CD4-positive, alpha-beta T cell treated with Interferon alpha-2 for 1 hour (primary cell): ENCODE measurements at places on chromosomes 13 and 19.

GRCh38 chr19:40356681-40357595 lies 8.4 kb downstream of the PLD3 start:
- DNase-seq: no peak

DNA sequence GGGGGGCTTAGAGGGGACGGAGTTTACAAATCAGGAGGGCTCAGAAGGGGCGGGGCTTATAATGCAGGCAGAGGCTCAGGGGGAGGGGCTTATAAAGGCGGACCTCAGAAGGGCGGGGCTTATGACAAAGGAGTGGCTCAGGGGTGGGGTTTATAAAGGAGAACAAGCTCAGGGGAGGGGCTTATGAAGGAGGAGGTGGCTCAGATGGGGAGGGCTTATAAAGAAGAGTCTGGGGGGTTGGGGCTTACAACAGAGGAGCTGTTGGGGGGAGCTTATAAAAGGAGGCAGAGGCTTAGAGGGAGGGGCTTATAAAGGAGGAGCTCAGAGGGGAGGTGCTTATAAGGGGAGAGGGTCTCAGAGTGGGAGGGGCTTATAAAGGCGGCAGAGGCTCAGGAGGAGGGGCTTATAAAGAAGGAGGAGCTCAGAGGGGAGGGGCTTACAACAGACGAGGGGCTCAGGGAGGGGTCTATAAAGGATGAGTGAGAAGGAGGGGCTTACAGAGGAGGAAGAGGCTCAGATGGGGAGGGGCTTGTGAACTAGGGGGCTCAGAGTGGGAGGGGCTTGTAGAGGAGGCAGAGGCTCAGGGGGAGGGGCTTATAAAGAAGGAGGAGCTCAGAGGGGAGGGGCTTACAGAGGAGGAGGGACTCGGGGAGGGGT lies 1.0 kb downstream of the SMIM24 start:
- DNase-seq: peak; percentile 72

DNA sequence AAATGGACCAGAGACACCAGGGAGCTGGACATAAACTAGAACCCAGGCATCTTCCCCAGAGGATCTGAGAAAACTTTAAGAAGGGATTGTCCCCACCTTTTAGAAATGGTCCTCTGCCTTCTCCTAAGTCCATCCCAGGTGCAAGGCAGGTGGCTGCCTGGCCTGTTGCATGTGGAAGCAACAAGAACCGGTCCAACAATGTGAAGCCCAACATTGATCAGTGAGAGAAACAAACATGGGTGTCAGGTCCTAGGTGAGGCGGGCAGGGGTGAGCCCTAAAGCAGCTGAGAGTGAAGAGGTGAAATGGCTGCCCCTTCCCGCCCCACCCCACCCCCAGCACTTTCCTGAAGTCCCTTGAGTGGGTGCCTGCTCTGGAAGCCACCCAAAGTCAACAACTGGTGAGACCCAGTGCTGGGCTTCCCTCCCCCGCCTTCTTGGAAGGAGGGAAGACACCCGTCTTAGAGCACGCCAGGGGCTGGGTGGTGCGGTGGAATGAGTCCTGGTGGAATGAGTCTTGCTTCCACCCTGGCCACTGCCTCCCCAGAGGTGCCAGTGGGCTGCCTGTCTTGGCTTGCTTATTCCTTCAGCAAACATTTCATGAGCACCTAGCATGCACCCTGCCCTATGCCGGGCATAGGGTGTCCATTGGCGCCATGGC lies 1.7 kb downstream of the AP1M1 start:
- no peak for DNase-seq

- DNase-seq: peak; percentile 77
Observed at GRCh38 chr19:16141043-16141442, 2.4 kb upstream of the HSH2D start.

DNA sequence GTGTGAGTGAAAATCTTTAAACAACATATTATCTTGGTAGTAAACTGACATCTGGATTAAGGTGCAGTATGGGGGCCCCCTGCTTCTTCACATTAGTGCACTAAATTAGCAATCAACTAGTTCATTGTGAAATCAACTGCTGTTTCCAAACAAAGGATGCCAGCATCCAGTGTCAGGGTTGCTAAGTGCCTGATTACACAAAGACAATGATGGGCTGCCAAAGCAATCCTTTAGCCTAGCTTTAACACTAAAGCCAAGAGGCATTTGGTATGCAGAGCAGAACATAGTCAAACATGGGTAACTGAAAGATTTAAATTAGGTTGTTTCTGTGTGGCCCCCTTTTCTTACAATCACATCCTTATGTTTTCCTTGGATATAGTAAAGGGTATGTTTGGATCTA lies 543.1 kb upstream of the SLITRK5 start:
- DNase-seq: no peak

DNA sequence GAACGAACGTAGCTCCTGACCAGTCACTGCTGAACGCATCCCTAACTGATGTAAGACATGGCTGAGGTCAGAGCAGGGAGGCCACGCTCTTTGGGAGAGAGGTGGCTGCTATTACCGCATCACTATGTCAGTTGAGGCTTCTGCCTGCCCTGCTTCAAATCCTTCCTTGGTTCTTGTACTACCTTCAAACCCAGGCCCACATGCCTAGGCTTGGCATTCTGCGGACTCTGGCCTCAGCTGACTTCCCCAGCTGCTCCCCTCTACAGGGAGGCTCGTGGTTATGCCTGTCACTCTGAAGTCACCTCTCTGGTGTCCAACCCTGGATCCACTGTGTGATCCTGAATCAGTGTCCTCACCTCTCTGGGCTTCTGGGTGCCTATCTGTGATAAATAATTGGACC lies 14.8 kb upstream of the MEIS3 start:
- DNase-seq: no peak

- no peak for DNase-seq
Observed at GRCh38 chr19:38970664-38971532, 4.6 kb downstream of the FBXO17 start.

DNA sequence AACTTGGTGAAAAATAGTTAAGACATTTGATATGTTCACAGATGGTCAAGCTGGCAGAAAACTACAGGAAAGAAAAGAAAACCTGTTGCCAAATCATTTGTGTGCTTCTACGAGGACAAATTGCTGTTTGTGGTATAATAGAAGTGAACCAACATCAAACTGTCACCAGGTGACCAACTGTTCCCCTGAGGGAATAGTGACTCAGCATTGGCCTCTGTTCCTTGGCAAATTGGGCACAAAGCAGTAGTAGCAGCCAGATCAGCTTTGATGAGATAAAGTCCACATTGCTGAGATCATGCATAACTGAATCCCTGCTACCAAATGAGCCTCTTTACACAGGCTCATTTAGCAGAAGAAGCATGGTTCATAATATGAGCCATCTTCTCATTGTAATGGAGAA lies 103.5 kb downstream of the POSTN start:
- no peak for DNase-seq

DNA sequence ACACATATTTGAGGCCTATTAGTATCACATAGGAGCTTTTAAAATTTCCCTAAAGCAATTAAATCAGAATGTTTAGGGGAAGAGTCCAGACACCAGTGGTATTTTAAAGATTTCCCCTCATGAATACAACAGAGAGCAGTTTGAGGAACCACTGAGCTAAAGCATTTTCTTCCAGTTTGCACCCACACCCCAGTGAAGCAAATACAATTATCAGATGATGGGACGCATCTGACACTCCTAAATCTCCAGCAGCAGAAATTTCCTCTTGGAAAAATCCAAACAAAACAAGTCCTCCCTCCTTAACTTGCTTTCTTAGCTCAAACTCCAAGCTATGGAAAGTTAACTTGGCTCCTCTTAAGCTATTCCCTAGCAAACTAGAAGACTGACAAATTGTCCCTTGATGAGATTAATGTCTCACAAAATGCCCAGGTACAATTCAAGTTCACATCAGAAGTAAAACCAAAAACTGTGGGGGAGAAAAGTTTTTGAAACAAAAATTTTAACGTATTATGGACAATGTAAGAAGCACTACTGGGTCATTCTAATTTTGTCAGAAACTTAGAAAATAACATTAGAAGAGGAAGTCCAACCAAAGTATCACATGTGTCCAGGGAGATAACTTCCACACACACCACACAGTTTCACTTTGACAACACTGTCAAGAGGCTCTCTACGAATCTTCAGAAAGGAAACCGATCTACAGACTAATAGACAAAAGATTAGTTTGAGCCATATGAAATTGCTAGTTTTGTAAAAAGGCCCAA lies 74.1 kb downstream of the ABCC4 start:
- DNase-seq: no peak

- DNase-seq: no peak
Observed at GRCh38 chr19:16883522-16883921, 5.3 kb upstream of the F2RL3 start.

DNA sequence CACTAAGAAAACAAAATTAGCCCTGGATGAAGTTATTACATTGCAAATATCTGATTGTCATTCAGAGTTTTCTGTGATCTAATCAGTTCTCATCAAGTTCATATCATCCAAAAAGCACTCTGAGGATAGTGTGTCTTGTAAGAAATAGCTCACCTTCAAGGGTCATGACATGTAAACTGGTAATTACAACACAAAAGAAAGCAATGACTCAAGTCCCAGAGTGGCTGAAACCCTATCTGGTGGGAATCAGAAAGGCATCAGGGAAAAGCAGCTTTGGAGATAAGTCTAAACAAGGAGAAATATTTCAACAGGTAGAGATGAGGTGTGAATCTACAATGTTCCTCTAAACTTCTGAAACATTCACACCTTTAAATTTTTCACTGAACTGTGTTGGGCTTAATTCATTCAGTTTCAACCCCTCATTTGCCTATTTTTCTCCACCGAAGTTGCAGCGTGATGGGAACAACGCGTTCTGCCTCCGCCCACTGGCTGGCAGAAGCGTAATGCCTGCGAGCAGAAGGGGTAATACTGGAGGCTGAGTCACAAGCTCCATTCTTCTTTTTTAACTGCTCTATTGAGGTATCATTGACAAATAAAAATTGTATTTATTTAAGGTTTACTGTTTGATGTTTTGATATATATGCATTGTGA lies 155.2 kb upstream of the IPO5 start:
- no peak for DNase-seq

- no peak for DNase-seq
Observed at GRCh38 chr19:53492153-53492552, 24.6 kb downstream of the ZNF813 start.

GRCh38 chr19:38319421-38320258 lies at the start of gene KCNK6:
TSS of gene KCNK6 (plus strand) at chr19:38319845. CDS start at chr19:38319951, 106 bp downstream.
- peak; percentile 29 for DNase-seq

DNA sequence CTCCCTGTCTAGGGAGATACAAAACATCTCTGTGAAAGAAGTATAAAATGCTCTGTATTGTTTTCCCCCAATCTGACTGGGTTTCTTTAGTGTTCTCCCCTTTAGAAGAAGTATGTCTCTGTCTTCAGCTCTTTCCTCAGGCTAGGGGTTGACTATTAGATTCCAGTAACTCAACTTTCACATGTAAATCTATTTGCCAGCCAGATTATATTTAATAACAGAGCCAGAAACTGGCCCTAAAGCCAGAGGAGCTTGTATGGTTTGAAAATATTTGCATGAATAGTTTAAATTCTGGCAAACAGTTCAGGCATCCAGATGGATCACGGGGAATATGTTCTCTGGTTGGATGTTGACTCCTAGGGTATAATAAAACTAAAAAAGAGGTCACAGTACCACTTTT lies 22.3 kb upstream of the CYSLTR2 start:
- no peak for DNase-seq

DNA sequence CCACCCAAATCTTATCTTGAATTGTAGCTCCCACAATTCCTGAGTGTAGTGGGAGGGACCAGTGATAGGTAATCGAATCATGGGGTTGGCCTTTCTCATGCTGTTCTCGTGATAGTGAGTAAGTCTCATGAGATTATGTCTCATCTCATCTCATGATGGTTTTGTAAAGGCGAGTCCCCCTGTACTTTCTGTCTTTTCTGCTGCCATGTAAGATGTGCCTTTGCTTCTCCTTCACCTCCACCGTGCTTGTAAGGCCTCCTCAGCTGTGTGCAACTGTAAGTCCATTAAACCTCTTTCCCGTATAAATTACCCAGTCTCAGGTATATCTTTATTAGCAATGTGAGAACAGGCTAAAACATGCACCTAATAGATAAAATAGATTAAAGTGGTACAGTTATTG lies 756.4 kb upstream of the SLITRK5 start:
- DNase-seq: no peak
